NCI-H1930 (cell line): ENCODE measurements at places on chromosomes 11 and 22.
A peak's percentile ranks its signal among the peaks of the same experiment; 100 is the strongest.

DNA sequence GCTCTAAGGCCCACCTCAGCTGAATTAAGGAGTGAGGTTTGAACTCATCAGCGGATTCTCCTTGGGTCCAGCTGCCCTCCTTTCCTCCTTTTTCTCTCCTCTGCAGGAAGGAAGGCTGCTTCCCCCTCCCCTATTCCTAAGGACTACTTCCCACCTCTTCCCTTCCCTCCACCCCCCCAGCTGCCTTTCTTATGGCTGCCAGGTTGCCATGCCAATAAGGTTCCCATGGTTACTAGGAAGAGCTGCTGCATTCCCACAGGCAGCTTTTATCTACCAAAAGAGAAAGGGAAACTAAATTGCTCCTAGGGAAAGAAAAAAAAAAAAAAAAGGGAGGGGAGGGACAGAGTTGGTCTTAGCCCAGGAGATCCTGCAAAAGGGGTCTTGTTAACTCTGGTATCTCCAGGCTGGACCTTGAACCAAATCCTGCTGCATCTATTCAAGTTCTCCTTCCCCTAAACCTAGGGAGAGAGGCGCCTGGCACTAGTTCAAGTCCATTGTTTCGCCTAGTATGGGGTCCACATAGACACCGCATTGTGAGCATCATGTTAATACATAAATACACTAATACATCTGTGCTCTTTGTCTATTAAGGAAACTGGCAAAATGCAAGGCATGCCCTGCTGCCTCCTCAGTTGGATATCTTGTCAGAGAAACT is 21.2 kb upstream of the FEZ1 start:
- DNase-seq: no peak

DNA sequence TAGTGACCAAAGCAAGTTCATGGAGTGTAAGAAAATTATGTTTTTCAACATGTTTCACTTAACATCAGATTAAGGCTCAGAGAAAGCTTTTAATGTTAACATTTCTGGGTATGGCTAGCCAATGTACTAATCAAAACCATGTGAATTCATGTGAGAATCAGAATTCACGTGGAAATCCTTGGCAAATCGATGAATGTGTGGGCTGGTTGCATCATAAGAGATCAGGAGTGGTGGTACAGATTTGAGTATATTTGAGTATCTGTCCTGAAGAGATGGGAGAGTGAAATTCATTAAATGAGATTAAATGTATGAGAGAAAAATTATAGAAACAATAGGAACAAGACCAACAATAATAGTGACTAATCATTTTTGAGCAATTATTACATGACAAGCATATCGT is 638.6 kb upstream of the ANO5 start:
- DNase-seq: no peak

DNA sequence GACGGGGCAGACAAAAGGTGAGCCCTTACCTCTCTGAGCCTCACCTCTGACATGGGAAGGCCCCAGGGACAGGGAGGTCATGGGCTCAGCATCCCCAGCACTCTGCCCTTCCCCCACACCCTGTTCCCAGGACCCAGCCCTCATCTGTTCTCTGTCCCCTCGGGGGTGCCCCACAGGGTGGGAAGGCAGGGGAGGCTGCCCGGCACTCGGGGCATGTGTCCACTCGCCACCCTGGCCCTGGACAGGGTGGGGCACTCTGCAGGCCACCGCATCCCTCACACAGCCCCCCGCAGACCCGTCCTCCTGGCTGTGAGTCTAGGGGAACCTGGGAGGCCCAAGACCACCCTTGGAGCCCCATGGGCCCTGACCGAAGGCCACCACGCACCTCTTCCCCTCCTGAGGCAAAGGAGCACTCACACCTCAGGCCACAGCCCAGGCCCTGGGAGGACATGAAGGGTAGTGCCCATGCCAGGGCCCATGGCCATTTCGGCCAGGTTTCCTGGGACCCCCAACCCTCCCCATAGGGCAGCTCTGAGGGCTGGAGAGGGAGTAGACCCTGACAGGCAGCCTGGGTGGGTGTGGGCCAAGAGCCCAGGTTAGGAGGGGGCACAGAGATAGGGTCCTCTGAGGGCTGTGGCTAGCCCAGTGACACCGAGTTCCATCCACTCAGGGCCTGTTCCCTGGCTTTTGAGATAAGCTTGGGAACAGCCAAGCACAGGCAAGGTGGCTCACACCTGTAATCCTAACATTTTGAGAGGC is 193.1 kb downstream of the IGLL1 start:
- DNase-seq: no peak

DNA sequence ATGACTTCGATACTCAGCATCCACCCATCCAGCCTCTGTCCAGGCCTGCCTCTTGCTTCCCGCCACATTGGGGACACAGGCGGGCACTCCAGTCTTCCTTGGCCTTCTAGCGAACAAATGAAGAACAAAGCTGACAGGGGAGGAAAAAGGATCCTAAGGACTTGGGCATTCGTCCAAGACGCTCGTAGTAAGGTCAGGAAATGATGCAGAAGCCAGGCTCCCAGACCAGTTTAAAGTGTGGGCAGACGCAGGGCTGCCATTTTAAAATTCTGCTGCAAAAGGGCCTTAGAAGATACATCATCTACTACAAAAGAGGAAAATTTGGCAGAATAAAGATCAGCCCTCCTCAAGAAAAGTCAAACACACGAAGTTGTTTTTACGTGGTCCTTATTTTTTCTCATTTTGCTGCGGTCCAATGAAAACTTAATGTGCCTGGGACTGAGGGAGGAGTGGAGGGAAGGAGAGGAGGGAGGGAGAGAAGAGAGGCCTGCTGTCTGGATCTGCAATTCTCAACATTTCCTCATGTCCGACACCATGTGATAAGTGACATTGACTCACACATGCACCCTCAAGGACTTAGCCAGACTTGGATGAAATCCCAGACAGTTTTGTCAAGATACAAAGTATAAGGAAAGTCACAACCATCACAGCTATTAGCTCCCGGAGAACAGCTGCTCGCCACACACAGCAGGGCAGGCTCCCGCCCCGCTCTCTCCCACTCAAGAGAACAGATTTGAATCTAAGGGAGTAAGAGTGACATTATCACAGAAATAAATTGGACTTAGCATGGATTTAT is 5.7 kb downstream of the DNAL4 start:
- DNase-seq: no peak

- DNase-seq: no peak
Measured at GRCh38 chr22:32708830-32709229, 92.7 kb upstream of the TIMP3 start.

DNA sequence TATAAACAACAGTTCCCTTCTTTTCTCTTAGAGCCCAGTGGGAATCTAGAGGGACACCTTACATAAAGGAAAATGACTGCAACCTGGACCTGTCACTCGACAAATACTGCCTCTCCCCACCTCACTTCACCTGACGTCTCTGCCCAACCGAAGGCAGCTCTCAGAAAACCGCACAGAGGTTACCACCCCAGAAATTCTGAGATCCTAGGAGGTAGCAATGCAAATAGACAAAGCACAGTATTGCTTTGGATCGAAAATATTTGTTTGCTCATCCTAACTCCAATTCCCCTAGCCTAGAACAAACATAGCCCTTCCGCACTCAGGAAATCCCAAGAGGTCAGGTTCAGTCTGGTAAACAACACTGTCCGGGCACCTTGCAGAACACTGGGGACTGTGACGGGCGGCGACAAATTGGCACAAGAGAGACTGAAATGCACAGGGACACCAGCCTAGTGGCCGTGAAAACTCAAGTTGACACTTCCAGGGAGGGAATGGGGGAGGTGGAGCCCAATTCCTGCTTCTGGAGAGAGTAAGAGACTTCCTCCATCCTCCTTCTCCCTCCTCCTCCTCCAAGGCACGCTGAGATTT is 420 bp upstream of the TRIM44 start:
- no peak for DNase-seq

DNA sequence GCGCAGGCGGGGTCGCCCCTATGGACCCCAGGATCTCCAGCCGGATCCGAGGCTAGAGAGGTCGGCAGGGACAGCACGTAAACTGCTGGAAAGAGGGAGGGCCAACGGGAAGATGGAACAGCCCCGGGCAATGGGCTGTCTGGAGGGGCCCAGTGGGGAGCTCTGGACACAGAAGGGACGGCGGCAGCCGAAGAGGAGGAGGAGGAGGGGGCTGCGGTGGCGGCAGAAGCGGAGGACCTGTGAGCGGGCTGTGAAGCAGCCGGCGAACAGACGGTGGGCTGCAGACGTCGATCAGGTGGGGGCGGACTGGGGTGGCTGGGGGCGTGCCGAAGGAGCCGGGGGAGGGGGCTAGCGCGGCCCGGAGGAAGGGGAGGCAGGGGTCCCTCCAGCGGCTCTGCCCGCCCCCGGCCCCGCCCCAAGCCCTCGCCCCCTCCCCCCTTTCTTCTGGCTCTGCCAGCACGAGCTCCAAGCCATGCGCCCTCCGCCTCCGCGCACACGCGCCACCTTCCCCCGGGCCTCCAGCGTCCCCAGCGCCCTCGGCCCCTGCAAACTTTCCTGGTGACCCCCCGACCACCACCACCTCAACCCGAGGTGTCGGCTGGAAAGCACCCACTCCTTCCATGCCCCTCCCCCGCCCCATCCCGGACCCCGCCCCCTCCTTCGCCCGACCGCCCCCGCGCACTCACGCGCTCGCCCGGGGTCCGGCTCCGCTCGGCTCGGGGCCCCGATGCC is 432 bp downstream of the TNKS1BP1 start:
- DNase-seq: peak; percentile 34

DNA sequence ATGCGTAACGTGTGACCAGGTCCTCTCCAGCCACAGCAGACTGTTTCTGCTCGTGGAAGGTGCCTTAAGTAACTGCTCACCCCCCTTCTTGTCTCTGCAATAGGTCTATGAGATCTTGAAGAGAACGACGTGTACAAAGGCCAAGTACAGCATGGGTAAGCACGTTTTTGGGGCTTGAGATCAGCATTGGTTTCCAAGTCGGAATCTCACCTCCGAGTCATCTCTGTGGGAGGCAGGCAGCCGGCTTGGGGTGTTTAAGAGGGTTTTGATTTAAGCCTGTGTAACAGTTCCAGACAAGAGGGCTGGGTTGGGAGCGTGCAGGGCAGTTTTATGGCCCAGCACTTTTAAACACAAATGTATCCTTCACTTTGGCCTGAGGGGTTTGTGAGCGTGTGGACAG is 30.1 kb downstream of the ANO1 start:
- DNase-seq: no peak

DNA sequence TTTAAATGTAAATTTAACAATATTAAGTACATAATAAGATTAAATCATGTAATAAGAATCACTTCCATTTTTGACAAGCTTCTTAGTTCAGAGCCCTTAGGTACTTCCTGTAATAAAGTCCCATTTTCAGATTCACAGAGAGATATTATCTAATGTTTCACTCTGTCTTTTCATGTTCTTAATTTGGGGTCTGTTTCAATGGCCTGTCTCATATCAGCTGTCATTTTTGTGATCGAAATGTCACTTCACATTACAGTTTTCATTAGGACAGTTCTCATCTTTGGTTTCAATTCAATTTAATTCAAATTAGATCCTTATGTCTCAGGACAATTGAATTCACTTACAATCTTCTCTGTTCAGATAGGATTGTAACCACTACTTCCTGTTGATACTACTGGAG is 22.6 kb upstream of the OLFML1 start:
- no peak for DNase-seq
